ENCODE measurements at places on chromosomes 16 and 17. TPM values are rescaled to one million over a fixed set of nuclear protein-coding genes. Genes with fewer than 3 reads are reported as not detected.

DNA sequence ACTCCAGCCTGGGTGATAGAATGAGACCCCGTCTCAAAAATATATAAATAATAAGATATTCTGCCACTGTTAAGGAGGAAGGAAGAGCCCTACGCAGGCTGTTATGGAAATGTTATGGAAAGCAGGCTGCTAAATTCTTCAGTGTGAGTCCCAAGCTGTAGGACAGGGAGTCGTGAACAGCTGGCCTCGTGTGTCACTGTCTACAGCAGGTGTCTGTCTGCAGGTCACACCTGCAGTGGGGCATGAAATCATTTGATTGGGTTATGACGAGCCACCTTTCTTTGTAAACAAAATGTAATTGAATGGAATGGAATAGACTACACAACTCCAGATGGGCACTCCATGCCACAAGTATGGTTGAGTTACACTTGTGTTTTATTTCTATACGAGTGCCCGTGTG, 15.6 kb upstream of the LITAF start:
- no peak for DNase-seq

Gene PVALEF
- polyA plus RNA-seq: 0.21 TPM

- no peak for DNase-seq
These were observed 167.9 kb upstream of the GSE1 start for GRCh38 chr16:85445064-85445778.

- no peak for DNase-seq
These were observed 24.3 kb upstream of the TMEM220 start for GRCh38 chr17:10754109-10754508.

- DNase-seq: no peak
These were observed 9.2 kb downstream of the DNAH17 start for GRCh38 chr17:78567991-78568390.

GRCh38 chr16:11339075-11339474, 6.2 kb upstream of the RMI2 start:
- DNase-seq: no peak

GRCh38 chr17:39834017-39834416, 30.1 kb downstream of the IKZF3 start:
- no peak for DNase-seq

DNA sequence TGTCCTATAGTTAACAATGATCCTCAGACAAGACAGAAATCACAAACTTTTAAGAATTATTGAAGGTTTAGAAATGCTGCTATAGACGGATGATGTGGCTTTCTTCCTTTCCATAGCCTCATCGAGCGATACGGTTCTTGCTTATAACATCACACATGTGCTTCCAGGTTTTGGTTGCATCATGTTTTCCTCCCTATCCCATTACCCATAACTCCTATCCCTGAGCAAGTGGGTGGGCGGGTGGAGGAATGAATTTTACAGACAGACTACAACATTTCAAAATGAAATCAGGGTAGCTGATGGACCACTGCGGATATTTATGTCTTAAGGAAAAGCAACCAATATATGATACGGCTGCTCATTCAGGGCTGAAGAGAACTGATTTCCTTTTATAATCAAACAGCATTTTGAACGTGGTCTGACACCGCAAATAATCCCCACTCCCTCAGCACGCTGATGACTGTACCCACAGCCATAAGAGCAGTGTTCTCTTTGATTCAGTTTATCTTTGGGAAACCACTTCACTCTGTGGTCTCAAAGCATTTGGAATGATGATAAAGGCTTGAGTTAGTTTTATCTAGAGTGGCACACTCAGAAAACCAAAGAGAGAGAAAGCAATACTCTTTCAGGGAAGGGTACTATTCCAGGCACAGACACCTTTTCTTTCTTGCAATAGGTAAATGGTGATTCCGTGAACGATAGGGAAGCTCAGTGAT, 4.6 kb upstream of the AKTIP start:
- no peak for DNase-seq

DNA sequence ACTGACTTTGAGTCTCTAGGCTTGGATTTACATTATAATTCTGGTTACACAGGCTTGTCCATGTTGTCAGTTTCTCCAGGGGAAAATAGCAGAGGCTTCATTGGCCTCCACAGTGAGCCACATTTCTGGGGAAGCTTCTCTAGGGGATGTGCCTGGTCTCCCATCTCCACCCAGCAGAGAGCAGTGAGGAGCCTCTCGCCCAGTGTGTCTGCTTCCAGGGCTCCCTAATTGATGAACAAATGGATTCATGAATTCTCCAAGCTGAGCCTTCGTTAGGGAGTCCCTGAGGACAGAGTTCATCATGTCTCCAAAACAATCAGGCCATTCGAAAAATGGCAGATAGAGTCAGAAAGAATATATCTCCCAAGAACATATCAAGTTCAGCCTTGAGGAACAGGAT, 162.4 kb upstream of the TOX3 start:
- DNase-seq: no peak

DNA sequence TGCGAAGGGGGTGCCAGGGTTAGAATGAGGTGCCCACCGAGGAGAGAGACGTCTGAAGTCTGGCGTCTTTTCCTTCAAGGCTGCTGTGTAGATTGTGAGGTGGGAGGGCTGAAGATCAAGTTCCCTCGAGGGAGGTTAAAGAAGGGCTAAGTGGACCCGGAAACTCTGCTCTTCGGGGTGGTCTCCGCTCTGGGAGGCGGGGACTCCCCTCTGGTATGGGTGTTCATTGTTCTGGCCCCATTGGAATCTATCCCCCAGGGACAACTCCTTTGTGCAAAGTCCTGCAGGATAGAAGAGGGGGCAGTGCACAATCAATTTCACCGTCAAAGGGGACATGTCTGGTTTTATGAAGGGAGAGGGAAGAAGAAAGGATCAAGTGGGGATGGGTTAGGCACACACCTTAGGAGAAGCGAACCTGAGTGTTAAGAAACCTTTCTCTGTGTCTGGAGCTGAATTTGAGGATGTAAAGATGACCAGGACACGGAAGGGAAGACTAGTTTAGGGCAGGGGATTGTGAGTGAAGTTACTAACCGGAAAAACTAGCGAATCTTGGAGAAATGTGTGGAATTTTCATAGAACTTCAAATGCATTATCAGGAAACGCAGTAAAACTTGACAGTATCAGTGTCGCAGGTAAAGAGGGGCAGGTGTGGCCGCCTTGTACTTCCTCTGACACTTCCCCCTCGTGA, 809 bp upstream of the RAB34 start:
- DNase-seq: no peak

Gene CACNG5
- not detected for polyA plus RNA-seq

DNA sequence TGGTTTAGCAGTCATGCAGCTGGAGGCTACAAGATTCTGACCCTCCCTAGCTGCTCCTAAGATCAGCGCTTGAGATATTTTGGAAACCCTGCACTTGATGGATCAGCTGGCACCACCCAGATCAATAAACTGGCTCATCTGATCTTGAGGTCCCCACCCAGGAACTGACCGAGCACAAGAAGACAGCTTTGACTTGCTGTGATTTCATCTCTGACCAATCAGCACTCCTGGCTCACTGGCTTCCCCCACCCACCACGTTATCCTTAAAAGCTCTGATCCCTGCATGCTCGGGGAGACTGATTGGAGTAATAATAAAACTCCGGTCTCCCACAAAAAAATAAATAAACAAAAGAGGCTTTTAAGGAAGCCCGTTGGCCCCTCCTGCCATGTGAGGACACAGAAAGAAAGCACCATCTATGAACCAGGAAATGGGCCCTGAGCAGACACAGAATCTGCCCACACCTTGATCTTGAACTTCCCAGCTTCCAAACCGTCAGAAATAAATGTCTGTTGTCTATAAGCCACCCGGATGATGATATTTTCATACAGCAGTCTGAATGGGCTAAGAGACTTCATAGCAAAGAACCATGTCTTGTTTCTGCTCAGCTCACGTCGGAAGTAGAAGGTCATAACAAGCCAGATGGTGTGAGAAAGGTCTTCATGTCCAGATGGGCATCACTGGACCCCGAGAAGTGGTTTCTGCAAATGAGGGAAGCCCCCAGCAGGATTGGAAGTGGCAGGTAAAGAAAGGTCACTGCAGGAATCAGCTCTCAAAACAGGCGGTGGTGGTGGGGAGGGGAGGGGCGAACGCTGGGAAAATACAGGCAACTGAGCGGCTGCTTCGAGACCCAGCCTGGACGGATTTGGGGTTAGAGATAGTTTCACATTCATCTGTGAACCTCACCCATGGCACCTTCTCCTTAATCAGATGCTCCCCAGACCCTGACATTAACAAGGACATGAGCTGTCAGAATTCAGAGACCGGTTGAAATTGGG, 19.8 kb upstream of the RPH3AL start:
- no peak for DNase-seq

DNA sequence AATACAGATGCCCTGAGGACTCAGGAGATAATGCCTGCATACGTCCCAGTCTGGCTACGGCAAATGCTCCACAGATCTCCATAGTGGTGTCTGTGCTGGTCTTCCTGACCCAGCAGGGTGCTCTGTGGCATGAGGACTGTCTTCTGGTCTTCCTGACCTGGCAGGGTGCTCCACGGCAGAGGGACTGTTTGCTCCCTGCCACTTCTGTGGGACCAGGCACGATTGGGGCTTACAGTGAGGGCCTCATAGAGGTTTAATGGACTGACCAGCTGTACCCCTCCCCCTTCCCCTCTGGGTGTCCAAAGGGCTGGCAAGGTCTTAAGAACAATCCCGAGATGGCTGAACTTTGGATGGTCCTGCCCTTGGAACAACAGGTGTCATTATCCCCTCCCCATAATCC, 123.1 kb downstream of the C16orf78 start:
- DNase-seq: no peak
